ENCODE measurements at places on chromosomes 1 and 21.
A peak's percentile ranks its signal among the peaks of the same experiment; 100 is the strongest.

- no peak for DNase-seq
Observed at GRCh38 chr1:182145441-182145840, 83.9 kb upstream of the ZNF648 start.

GRCh38 chr1:233614173-233614742 lies 352 bp downstream of the KCNK1 start:
- peak; percentile 17 for DNase-seq

DNA sequence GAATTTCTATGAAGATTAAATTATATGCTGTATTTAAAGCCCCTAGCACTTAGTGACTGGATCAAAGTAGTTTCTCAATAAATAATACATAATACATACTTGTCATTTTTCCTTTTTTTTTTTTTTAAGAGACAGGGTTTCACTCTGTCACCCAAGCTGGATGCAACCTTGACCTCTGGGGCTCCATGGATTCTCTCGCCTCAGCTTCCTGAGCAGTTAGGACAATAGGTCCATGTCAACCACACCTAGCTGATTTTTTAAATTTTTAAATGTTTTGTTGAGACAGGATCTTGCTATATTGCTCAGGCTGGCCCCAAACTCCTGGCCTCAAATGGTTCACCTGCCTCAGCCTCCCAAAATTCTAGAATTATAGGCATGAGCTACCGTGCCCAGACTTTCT lies 5.9 kb downstream of the ACADM start:
- DNase-seq: no peak

DNA sequence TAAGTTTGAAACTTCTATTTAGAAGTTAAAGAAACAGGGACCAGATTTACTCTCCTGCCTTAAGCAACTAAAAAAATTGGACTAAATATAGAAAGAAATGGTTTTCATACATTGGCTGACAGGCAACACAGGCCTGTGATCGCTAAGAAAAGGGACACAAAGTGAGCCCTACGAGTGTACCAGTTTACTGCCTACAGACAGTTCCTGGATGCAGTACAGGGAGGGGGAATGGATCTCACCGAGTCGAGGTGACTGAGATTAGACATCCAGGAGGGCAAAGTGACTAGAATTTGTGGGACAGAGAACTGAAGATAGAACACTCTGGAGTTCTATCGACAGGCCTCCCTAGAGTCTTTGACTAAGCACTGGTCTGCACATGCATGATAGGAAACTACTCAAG lies 16.0 kb downstream of the PHC2 start:
- no peak for DNase-seq

- DNase-seq: peak; percentile 69
Observed at GRCh38 chr21:37073417-37074196, 553 bp downstream of the TTC3 start.

DNA sequence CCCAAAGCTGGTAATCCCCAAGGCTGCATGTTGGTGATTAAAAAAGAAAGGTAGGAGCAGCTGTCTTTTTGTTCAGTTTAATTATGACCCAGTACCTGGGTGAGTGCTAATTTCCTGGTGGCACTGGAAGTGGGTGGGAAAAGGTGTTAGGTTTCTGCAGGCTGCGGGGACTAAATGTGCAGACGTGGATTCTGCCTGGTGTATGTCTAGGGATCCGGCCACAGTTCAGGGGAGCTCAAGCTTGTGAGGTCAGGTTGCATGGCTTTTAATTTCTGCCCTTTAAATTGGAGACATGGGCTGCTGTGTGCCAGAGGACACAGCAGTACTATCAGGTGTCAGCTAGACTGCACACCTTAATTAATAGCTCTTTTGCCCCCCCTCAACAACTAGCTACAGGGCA lies 20.3 kb upstream of the TBX19 start:
- no peak for DNase-seq

DNA sequence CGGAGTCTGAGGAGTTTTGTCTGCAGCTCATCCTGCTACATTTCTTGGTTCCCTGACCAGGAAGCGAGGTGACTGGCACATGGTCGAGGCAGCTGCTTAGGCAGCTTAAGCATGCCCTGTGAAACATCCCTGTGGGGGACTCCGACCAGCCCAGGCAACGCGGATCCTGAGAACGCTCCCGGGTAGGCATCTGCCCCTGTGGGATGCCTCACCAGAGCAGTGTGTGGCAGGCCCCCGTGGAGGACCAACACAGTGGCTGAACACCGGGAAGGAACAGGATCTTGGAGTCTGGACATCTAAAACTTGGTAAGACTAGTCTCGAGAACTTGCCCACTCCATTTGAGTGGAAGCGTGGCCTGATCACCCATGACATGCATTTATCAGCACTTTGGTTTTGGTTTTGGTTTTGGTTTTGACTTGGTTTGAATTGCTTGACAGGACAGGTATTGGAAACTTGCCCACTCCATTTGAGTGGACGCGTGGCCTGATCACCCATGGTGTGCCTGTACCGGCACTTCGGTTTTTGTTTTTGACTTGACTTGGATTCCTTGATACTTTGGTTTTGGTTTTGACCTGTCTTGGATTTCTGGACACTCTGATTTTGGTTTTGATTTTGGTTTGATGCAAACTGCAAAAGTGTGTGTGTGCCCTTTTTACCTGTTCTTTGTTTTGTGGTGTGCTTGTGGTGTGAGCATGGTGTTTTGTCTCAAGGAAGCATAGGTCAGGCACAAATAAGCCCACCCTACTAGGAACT lies 12.2 kb upstream of the NEK2 start:
- no peak for DNase-seq

GRCh38 chr1:7916501-7916830 lies 24.2 kb downstream of the TNFRSF9 start:
- no peak for DNase-seq

DNA sequence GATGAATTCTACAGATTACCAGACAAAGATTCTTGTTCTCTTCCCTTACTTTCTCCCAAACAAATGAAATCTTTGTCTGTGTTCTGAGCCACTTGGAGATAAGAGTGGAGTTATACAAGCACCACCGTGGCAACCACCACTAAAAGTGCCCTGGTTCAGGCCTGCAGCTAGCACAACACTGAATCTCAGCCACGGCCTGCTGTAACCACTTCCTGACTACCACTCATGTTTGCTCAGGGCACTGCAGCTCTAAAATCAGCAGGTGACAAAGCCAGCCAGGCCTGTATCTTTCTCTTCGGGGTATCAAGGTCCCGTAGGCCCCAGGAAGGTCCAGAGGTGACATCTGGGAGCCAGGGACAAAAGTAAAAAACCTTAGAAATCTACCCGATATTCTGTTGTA lies 3.2 kb upstream of the OR2T6 start:
- DNase-seq: peak; percentile 9

DNA sequence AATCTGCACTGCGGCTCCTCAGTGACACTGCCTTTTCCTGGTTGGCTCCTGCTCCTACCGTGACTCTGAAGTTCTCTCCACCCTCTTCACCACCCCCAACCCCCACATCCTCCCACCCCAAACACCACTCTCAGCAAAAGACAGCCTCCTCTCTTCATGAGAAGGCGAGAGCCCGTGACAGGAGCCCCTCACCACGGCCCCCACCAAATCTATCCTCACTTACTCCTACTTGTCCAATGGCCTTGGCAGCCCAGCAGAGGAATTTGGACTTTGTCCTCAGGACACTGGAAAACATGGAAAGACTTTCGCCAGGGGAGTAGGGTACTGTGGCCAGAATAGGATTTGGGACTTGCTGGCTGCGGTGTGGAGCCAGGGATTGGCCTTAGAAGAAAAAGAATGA lies 6.9 kb downstream of the TMEM125 start:
- DNase-seq: no peak

DNA sequence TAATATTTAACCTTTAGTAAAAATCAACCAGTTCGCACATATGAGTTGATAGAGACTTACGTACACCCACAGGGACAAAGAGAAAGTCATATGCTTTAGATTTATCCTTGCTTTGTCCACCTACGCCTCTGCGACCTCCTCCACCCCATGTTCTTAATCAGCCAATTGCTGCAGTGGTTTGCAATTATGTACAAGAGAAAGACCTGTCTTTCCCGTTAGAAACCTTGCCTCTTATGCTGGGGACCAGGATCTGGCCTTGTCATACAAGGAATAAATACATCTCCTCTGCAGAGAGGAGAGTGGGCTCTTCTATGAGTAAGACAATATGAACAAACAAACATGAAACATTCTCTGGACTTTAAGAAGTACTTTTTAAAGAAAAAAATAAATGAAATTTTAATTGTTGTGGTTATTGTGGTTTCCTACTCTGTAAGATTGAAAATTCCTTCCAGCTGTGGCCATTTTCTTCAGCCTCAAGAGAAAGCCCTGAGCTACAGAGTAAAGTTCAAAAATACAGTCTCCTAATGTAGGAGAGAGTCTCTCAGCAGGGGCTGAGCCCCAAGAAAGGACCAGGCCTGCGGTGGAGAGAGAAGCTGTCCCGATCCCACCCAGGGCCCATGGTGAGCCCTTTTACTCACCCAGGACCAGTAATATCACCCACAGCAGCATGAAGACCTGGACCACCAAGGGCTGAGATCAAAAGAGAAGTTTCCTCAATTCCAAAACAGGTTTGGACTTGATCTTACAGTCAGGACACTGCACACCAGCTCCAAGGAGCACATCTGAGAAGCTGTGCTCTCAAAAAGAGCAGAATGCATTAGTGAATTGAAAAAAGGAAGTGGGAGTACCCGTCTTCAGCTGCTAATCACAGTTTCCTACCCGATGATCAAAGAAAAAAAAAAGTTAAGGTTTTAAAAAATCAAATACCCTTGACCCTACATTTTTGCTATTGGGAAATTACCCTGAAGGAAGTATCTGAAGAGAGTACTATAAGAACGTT lies at the start of gene FCRL5:
TSS of gene FCRL5 (minus strand) at position 822 of the 1,000 bp plus-strand sequence. CDS start at position 669, 153 bp downstream.
- DNase-seq: no peak

GRCh38 chr21:37626320-37626719 lies 259.7 kb downstream of the DYRK1A start:
- DNase-seq: no peak

All from stimulated activated CD4-positive, alpha-beta T cell treated with anti-CD3 and anti-CD28 coated beads, Interleukin-15, amount 100 ng/mL, for 24 hours (primary cell).